ENCODE measurements at places on chromosomes 3 and 15.

DNA sequence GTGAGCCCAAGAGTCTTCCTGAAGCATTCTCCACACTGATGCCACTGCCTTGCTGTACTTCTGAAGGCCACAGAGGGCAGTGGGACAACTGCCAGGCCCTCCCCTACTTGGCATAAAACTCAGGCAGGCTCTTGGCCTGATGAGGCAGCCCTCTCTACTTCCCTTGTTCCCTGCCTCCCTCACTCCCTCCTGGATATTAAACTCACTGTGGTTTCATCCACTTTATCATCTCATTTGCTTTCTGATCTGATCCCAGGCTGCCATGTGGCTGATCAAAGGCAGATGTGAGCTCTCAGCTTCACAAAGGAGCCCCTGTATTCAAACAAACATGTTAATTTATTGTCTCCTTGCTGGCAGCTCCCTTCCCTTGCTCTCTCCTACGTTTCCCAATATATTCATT lies 533.5 kb downstream of the IGSF11 start:
- H3K4me1 ChIP-seq, result no peaks in the 10 kb centered on the region
- DNase-seq, result peak; percentile 15
- H3K36me3 ChIP-seq, result no peaks in the 10 kb centered on the region
- no peak overlapping the region for H3K4me3 ChIP-seq

GRCh38 chr15:70093481-70094319 lies 4.0 kb downstream of the TLE3 start:
- H3K27ac ChIP-seq, result no peak overlapping the region
- no peak for DNase-seq
- peaks cover 9% of the 10 kb centered on the region for H3K36me3 ChIP-seq
- H3K27me3 ChIP-seq, result peaks cover 9% of the 10 kb centered on the region
- peaks cover 57% of the 10 kb centered on the region for H3K4me1 ChIP-seq

- no peak overlapping the region for H3K4me3 ChIP-seq
- no peak for DNase-seq
- H3K27ac ChIP-seq, result no peak overlapping the region
- peaks cover 3% of the 10 kb centered on the region for H3K36me3 ChIP-seq
Measured at GRCh38 chr3:127044996-127045395, 62.1 kb downstream of the PLXNA1 start.

- H3K27ac ChIP-seq, result no peak overlapping the region
- no peaks in the 10 kb centered on the region for H3K27me3 ChIP-seq
- H3K36me3 ChIP-seq, result no peaks in the 10 kb centered on the region
- H3K4me1 ChIP-seq, result no peaks in the 10 kb centered on the region
- no peak for DNase-seq
Measured at GRCh38 chr3:180802837-180803236, 109.6 kb upstream of the FXR1 start.

DNA sequence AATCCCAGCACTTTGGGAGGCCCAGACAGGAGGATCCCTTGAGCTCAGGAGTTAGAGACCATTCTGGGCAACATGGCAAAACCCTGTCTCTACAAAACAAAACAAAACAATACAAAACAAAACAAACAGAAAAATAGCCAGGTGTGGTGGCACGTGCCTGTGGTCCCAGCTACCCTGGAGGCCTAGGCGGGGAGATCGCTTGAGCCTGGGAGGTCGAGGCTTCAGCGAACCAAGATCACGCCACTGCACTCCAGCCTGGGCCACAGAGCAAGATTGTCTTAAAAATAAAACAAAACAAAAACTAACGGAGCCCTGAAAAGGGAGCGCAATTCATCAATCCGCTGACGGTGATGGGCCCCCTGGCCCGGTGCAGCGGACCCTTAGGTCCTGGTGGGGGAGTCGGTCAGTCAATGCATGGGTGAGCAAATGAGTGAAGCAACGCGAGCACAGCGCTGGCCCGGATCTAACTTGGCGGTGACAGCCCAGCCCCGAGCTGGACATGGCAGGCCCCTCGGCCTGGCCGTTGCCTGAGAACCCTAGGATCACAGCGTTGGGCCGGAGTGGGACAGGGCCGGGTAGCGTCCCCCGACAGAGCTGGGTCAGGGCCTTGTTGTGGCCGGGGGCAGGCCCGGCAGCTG lies 52.4 kb upstream of the BLM start:
- peaks cover 9% of the 10 kb centered on the region for H3K27me3 ChIP-seq
- H3K36me3 ChIP-seq, result no peaks in the 10 kb centered on the region
- peak overlapping the region; percentile 42 for H3K27ac ChIP-seq
- peaks cover 10% of the 10 kb centered on the region for H3K4me1 ChIP-seq
- DNase-seq, result peak; percentile 31

DNA sequence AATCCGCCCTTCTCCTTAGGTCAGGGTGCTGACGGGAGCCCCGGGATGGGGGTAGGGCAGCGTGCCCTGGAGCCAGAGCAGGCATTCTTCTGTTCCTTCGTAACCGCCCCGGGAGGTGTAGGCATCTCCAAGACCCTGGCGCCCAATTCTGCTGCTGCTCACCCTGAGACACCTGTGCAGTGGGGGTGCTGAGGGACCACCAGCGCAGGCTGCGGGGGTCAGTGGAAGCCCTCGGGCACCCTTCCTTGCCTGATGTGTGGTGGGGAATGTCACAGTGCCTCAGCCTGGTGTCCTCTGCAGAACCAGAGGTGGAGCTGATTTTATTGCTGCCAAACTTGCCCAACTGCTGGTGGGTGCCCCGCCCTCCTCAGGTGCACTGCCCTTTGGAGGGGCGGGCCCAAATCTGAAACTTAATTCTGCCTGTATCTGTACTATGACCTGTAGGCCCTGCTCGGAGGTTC lies 7.3 kb downstream of the CSK start:
- peak overlapping the region; percentile 16 for H3K27ac ChIP-seq
- no peak overlapping the region for H3K4me3 ChIP-seq
- H3K36me3 ChIP-seq, result peaks cover 4% of the 10 kb centered on the region
- H3K27me3 ChIP-seq, result peaks cover 2% of the 10 kb centered on the region
- DNase-seq, result no peak

DNA sequence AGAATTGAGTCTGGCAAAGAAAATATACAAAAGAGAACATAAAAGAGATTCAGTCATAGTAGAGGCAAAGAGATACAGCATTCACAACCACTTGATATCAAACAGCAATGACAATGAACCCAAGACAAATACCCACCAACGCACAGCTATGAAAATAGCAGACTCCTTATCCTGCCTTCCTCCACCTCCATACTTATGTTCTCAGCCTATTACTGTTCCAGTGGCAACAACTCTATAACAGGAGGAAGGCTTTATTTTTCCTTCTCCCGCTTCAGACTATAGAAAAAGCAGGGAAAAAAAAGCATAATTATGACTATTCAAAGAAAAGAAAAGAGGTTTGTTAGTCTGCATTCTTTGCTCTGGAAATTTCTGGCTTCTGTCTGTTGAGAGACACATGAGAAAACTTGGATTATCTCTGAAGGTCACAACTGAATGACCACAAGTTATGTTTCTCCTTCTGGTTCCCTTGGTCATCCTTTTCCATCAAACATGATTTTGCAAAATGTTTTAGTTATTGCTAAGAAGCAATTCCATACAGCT lies 81.2 kb upstream of the PLXND1 start:
- H3K27me3 ChIP-seq, result no peaks in the 10 kb centered on the region
- no peak overlapping the region for H3K27ac ChIP-seq
- peaks cover 15% of the 10 kb centered on the region for H3K4me1 ChIP-seq
- H3K4me3 ChIP-seq, result no peak overlapping the region

GRCh38 chr15:67120839-67121643 lies 55.6 kb downstream of the SMAD3 start:
- no peak for DNase-seq
- H3K4me3 ChIP-seq, result no peak overlapping the region
- no peak overlapping the region for H3K27ac ChIP-seq
- H3K27me3 ChIP-seq, result peaks cover 1% of the 10 kb centered on the region
- no peaks in the 10 kb centered on the region for H3K36me3 ChIP-seq

DNA sequence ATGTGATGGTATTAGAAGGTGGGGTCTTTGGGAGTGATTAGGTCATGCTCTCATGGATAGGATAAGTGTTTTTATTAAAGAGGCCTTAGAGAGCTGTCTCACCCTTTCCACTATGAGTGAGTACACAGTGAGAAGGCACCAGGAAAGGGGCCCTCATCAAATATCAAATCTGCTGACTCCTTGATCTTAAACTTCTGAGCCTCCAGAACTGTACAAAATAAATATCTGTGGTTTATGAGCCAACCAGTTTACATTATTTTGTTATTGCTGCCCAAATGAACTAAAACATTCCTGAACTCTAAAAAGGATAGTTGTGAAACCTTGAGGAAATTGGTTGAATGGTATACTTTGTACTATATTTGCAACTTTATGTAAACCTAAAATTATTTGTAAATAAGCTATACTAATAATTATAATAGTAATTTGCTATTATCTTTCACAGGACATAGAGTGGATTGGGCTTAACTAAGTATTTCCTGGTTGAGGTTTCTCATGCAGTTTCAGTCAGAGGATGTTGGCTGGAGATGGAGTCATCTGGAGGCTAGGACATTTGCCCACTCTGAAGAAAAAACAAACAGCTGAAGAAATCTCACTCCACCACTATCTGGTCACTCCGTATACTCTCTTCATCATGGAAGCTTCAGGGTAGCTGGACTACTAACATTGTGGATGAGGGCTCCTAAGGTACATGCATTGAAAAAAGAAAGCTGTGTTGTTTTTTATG lies 1068.6 kb upstream of the CADM2 start:
- H3K4me3 ChIP-seq, result no peak overlapping the region
- H3K36me3 ChIP-seq, result no peaks in the 10 kb centered on the region
- H3K4me1 ChIP-seq, result no peaks in the 10 kb centered on the region
- DNase-seq, result no peak
- no peaks in the 10 kb centered on the region for H3K27me3 ChIP-seq

DNA sequence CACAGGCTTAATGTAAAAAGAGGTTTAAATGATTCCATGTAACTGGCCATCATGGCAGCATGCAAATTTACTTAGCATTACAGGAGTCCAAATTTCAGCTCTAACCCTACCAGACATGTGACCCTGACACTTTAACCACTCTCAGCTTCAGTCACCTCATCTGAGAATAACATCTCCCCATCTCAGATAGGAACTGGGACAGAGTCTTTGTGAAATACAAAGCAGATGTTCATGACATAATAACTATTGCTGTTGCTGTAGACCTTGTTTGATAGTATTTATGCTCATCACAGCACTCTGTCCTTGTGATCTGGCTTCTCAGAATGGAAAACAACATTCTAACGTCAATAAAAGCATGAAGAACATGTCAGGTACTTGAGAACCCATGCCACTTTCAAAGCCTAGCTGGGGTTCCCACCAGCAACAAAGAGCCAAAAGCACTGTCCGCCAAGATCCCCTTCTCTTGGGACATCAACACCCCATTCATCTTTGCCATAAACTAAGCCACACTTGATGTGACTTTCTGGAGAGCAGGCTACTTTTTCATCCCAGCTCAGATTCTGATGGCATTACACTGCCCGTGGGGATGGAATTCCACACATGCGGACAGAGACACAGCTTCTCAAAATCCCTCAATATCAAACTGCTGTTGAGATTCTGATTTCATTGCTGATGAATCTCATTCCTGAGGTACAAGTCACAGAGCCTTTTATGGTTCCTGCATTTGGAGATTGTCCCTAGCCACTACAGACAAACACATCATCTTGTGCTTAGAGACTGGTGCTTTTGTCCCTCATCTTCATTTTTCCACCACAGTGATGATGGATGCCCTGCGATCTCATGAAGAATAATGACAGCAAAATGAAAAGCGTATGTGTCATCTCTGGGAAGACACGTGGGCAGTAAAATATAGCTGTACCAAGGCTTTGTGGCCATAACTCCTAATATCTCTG lies 202.7 kb downstream of the TNIK start:
- H3K36me3 ChIP-seq, result peaks cover 5% of the 10 kb centered on the region
- no peak overlapping the region for H3K4me3 ChIP-seq
- no peak for DNase-seq
- no peak overlapping the region for H3K27ac ChIP-seq
- peaks cover 6% of the 10 kb centered on the region for H3K4me1 ChIP-seq
- H3K27me3 ChIP-seq, result peaks cover 7% of the 10 kb centered on the region

GRCh38 chr3:4680227-4680691 lies 187.1 kb downstream of the ITPR1 start:
- DNase-seq, result no peak
- H3K36me3 ChIP-seq, result peaks cover 45% of the 10 kb centered on the region
- peaks cover 7% of the 10 kb centered on the region for H3K27me3 ChIP-seq

DNA sequence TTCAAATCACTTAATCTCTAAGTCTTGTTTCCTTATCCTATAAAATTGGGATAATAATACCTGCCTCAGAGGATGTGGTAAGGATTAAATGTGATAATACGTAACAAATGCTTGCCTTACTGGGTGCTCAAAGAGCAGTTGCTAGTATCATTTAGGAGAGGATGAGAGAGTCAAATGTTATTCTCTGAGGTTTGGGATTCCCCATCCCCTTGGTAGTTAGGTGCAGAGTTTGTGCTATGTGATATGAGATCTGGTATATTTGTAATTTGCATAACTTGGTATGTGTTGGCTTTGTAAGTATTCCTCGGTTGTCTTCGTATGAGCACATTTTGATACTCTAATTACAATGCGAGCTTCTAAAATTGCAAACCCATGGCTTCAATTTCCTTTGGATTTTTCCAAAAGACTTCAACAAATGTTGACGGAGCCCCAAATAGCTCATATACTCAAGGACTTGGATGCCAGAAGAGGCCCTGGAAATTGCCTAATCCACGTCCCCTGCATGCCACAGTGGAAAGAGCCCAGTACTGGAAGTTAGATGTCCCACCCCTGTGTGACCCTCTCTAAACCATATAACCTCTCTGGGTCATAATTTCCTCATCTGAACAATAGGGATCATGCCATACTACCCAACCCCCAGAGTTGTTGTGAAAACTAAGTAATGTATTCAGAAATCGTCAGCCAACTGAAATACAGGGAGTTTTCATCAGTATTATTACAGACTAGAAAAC lies 85.0 kb downstream of the FBN1 start:
- no peak overlapping the region for H3K4me3 ChIP-seq
- H3K27me3 ChIP-seq, result no peaks in the 10 kb centered on the region
- no peak for DNase-seq

GRCh38 chr3:50354186-50354764 lies 3.6 kb downstream of the CYB561D2 start:
- H3K36me3 ChIP-seq, result peaks cover 18% of the 10 kb centered on the region
- peaks cover 8% of the 10 kb centered on the region for H3K27me3 ChIP-seq
- H3K27ac ChIP-seq, result no peak overlapping the region
- peaks cover 38% of the 10 kb centered on the region for H3K4me1 ChIP-seq
- peak overlapping the region; percentile 66 for H3K4me3 ChIP-seq

- no peak for DNase-seq
- H3K4me1 ChIP-seq, result peaks cover 5% of the 10 kb centered on the region
- H3K4me3 ChIP-seq, result no peak overlapping the region
- no peaks in the 10 kb centered on the region for H3K27me3 ChIP-seq
- no peaks in the 10 kb centered on the region for H3K36me3 ChIP-seq
Measured at GRCh38 chr3:66577426-66578203, 76.8 kb upstream of the LRIG1 start.

DNA sequence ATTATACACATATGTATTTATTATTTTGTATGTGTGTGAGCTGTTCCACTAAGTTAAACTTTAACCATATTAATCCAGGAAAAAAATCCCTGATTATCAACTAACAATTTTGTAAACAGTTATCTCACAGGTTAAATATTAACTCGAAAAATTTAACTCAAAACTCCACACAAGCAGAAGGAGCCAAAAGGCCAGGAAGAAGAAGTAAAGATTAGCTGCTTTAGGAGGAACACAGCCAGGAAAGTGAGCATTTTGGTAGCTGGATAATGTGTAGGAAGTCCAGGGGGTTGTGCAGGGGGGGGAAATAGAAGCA lies 425.0 kb downstream of the TIGIT start:
- no peak for DNase-seq
- peaks cover 2% of the 10 kb centered on the region for H3K27me3 ChIP-seq
- no peaks in the 10 kb centered on the region for H3K36me3 ChIP-seq
- no peak overlapping the region for H3K4me3 ChIP-seq
- H3K27ac ChIP-seq, result no peak overlapping the region
- peaks cover 10% of the 10 kb centered on the region for H3K4me1 ChIP-seq
